DMS153 (cell line): ENCODE measurements at places on chromosomes 7 and 10.

- no peak for DNase-seq
Measured at GRCh38 chr10:58322072-58322834, 12.6 kb upstream of the UBE2D1 start.

- DNase-seq: no peak
Measured at GRCh38 chr10:82245157-82245556, 370.2 kb downstream of the NRG3 start.

DNA sequence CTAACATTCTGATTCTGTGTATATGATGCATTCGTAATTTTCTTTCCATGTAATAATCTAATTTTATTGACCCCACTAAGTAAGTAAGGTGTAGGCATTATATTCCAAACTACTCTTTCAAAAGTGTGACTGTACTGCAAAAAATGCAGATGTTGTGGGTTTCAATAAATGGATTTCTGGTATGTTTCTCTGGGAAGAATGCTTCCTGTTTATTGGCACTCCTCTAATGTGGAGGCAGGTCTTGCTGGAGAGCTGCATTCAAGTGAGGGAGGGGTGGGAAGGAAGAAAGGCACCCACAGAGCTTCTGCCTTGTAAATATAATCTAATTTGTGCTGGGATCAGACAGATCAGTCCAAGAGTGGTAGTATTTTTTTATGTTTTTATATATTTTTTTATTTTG, 23.9 kb downstream of the ST7 start:
- DNase-seq: no peak

DNA sequence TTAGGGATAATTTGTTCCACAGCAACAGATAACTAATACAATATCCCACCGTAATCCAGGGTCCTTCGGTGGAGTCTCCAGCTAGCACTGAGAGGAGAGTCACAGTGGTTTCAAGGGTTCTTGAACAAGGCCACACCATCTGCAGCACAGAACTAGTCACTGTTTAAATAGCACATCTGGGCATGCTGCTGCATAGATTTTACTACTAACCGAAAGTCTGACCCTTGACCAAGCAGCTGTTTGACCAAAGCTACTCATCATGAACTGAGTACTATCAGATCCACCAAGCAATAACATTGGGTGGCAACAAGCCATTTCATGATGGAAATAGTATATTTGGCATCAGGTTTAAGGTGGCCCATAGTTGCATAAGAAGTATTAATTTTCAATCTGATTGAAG, 53.2 kb downstream of the ANKMY2 start:
- DNase-seq: no peak

- no peak for DNase-seq
Measured at GRCh38 chr7:15567652-15568051, 5.8 kb upstream of the AGMO start.

GRCh38 chr10:101566333-101567164, 21.5 kb downstream of the POLL start:
- DNase-seq: no peak

GRCh38 chr7:100933734-100934133, 15.6 kb upstream of the MUC3A start:
- no peak for DNase-seq

- no peak for DNase-seq
Measured at GRCh38 chr10:87987206-87987605, 123.8 kb downstream of the PTEN start.

DNA sequence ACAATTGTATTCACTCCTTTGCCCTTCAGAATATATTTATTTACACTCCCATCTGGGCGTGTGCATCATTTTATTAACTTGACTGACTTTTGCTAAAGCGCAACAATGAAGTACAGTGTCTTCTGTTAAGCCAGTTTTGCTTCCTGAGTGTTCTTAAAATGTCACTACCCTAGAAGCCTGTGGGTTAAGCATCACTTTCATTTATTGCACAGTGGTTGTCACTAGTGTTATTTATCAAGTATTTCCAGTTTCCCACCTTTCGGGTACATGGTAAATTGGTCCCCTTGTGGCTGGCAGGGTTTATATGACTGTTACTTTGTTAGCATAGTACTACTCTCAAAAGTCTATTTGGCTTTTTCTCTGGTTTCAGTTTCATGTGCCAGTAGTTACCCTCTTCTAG, 3.3 kb downstream of the HILPDA start:
- no peak for DNase-seq

- DNase-seq: no peak
Measured at GRCh38 chr10:13340626-13341376, 7.3 kb downstream of the SEPHS1 start.

- DNase-seq: peak; percentile 98
Measured at GRCh38 chr7:39540320-39540719, 25.9 kb upstream of the YAE1 start.

DNA sequence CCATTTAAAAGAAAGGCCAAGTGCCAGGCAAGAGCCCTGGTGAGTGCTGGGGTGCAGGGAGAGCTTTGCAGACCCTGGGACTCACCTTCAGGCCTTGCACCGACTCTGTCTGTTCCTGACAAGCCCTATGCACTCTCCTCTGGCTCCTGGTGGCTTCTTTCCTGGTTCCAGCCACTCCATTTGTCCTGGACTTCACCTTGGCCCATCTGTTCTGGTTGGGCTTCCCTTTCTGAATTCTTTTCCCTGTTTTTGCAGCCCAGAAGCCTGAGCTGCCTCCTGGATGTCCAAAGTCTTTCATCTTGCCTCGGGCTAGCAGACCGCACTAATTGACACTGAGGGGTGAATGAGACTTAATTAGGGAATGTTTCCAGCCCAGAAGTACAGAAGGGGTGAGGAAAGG, 60.5 kb downstream of the PYROXD2 start:
- no peak for DNase-seq

DNA sequence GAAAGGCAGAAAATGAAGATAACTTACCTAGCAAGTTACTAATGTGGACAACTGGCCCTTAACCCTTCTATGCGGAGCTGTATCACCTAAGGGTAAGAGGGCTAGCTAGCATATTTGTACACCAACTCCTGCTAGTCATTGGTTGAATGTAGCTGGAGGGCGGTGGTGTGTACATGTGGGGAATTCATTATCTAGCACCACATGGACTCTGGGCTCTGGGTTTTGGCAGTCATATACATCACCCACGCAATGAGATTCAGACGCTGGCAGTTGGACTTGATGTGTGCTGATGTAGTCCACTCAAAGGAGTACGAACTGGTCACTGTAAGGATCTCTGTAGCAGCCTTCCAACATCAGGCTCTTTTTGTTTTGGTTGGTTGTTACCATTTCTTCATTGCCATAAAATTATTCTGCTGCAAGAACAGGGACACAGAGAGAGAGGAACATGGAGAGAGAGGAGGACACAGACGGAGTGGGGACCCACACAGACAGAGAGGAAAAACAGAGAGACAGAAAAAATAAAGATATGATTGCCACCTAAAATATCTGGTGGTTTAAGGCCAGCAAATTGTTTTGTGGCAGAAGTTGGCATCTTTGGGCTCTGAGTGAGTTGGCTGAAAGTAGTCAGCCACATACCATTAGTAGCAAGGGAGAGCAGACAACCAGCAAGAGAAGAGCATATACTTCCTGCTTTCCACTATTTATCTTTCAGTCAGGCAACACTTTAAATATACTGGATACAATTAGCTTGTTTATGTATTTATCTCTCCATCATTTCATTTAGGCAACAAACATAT, 76.7 kb upstream of the MTPN start:
- DNase-seq: no peak

- no peak for DNase-seq
Measured at GRCh38 chr7:79822620-79823240, 311.9 kb upstream of the GNAI1 start.

GRCh38 chr7:115047958-115048720, 126.2 kb downstream of the MDFIC start:
- no peak for DNase-seq

GRCh38 chr10:91613411-91614187, 19.3 kb downstream of the PPP1R3C start:
- peak; percentile 40 for DNase-seq

GRCh38 chr10:86162696-86163400, 203.7 kb downstream of the GRID1 start:
- no peak for DNase-seq

DNA sequence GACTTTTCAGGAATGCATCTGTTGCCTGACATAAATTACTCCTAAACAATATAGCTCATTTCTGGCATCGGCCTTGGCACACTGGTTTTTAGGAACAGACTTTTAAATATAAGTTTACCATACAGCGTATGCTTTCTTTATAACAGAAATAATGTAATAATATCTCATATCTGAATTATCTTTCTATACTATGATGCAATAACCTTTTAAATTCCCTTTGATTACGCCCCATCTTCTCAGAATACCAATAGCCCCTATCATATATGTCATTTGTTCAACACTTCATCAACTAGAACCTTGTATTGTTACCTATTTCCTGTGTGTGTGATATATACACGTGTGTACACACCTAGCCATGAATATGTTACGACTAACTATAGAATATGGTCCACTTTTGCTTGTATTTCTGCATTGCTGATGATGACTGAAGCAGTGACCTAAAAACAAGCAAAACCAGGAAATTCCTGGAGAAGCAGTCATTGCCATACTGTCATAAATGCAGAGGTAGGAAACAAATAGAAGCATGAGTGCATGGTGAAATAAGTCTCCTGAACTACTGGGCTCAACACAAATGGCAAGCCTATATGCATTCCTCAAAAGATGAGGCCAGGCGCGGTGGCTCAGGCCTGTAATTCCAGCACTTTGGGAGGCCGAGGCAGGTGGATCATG, 618.4 kb upstream of the NRP1 start:
- no peak for DNase-seq

- no peak for DNase-seq
Measured at GRCh38 chr7:11217848-11218565, 244.3 kb downstream of the PHF14 start.

DNA sequence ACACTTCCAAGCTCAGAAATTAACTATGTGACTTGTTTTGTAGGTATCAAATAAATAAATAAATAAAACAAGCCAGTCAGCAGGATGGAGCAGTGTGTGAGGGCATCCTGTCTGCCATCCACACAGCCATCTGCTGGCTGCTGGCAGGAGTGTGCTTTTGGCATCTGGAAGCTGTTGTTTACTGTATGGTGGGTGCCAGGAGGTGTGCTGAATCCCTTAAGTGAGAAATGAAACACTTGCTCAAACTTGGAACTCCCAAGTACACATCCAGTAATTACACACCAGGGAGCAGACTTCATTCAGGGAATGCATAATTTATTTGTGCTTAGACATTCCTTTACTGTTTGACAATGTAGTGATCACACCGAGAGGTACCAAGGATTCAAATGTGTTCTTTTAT, 16.9 kb upstream of the TAX1BP1 start:
- DNase-seq: no peak

GRCh38 chr10:83820033-83820432, 319.3 kb upstream of the GHITM start:
- DNase-seq: no peak

DNA sequence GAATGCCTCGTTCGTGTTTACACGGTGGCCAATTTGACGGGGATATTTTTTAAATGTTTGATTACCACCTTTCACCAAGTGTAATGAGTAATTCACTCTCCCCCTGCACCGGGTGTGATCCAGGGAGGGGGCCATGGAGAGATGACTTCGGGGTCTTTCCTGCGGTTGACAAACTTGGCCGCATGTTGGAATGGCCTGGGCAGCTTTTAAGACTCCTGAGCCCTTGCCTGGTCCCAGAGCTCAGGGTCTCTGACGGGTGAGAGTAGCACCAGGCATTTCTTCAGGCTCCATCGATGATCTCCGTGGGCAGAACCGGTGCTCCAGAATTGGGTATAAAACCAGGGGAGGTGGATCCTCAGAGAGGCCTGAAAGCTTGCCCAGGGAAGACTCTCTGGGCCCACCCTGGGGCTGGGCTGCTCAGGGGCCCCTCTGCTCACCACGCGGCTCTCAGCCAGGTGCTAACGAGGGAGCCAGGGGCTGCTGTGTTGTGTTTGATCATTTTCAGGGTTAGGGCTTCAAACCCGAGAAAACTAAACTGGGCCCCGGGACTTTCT, 882 bp downstream of the ZNF282 start:
- no peak for DNase-seq

DNA sequence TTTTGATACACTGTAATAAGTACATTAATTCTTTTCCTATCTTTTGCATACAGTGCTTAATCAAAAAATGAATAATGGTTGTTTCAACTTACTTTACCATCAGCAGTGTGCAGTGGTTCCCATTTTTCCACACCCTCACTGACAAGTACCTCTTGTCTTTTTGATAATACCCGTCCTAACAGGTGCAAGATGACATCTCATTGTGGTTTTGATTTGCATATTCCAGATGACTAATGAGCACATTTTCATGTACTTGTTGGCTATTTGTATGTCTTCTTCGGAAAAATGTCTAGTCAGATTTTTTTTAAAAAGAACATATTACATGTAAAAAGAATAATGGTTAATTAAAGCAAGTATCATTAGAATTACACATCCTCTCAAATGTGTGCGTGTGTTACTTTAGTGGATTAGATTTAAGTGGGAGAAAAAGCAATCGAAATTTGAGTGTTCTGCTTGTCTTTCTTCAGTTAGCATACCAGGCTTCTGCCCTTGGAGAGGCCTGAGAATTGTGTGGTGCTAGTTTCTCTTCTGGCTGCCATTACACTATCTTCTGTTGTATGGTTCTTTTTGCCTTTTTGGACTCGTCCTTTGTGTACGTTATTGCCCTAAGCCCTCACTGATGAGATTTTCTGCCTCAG, 291.2 kb downstream of the AUTS2 start:
- DNase-seq: no peak

DNA sequence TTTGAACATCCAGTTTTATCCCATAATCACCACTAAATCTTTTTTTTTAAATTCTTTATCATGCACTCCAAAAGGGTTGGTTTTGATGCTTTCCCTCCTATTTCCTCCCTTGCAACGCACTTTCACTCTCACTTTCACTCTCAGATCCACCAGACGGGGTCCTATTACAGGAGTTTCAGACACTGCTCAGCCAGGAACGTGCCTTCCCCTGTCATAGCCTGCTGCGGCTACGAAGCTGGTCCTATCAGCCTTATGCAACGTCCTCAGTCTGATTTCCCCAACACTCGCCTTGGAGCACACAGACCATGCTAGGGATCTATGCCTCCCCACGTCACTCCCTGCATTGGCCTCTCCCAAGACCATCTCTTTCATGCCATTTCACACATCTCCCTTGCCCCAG, 23.4 kb downstream of the ZPBP start:
- no peak for DNase-seq

- DNase-seq: no peak
Measured at GRCh38 chr10:8315619-8316021, 261.1 kb downstream of the GATA3 start.

GRCh38 chr7:121503730-121504129, 107.6 kb upstream of the FAM3C start:
- no peak for DNase-seq

- no peak for DNase-seq
Measured at GRCh38 chr7:44403775-44404174, 78.4 kb upstream of the CAMK2B start.

GRCh38 chr7:158783595-158783994, 45.7 kb downstream of the ESYT2 start:
- no peak for DNase-seq
